GM04503 (cell line): ENCODE measurements at places on chromosomes 3 and 15.

DNA sequence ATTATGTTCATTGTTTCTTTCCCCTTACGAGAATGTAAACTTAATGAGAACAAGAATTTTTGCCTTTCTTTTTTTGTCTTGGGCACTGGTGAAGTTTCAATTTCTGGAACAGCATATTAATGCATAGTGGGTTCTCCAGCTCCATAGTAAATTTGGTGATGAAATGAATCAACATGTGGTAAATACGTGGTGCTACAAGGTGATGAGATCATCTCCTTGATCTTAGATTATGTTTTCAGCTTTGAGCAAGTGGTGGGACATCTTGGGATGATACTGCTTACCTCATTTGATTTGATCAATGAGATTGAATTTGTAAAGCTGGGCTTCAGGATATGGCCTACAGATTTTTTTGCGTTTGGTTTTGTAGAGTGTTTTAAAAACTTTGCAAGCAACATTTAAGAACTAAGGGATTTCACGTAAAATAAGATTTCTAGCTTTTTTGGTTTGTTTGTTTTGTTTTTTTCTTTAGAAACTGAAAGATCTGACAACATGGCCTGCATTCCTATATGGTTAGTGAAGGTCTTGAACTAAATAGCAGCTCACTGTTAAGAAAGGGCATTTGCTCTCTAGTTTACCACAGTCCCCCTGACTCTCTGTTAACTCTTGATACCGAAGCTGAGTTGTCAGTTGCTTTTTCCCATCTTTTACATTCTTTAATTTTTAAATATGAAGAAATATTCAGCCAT is 45.6 kb downstream of the FNDC3B start:
- DNase-seq: no peak

- peak; percentile 50 for DNase-seq
These were observed 35.4 kb upstream of the ATG7 start for GRCh38 chr3:11236588-11237461.

GRCh38 chr3:34141841-34142337 is 343.5 kb downstream of the PDCD6IP start:
- DNase-seq: no peak

GRCh38 chr15:91956026-91956723 is 102.7 kb downstream of the SLCO3A1 start:
- DNase-seq: peak; percentile 10

GRCh38 chr3:125512135-125512920 is 7.7 kb downstream of the SNX4 start:
- DNase-seq: no peak

DNA sequence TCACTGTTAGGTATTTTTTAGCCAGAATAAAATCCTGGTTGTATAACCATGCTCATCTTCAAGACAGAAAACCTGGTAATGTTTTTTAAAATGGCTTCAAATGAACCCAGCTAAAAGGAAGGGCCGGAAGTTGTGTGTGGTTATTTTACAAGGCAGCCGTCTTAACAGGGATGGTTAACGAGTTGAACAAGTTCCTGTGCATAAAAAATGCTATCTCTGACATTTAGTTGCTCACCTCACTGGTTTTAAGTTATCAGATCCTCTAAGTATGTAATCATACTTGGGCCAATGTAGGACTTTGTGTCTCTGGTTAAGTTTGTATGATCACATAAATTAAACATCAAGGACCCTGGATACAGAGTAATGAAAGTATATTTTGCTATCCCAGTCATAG is 2.1 kb downstream of the ATP11B start:
- DNase-seq: no peak

- no peak for DNase-seq
These were observed 2.5 kb downstream of the PDZRN3 start for GRCh38 chr3:73622091-73622805.

- DNase-seq: no peak
These were observed 1441.5 kb downstream of the OTOL1 start for GRCh38 chr3:162938083-162938482.

- DNase-seq: no peak
These were observed 25.4 kb downstream of the CYP19A1 start for GRCh38 chr15:51313074-51313393.

DNA sequence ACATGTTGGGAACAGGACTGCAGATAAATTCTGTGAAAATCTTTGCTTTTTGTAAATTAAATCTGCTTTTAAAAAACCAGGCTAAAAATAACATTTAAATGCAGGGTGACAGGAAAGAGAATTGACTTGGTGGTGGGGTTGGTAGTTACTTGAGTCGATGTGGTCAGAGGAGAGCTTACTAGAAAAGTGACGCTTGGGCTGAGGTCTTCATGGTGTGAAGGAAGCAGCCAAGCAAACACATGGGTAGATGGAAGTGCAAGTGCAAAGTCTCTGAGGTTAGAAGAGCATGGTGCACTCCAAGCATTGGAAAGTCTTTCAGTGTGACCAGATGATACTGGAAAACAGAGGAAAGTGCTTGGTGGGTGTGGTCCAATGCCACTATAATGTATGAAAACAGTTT is 86.4 kb upstream of the THBS1 start:
- no peak for DNase-seq

DNA sequence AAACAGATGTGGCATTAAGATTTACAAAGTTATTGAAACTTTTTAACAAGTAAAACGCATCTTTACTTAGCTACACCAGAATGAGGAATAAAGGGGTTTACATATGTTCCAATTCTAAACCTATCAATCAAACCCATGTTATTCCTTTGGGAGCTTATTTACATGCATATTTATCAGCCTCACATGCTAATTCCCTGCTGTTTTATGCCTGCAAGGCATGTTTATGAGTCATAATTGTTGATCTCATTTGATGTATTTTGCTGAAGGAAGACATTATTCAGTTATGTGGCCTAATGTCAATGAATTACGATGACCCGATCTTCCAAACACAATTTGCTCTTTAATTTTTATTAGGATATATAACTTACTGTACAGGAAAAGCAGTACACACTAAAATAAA is 272.9 kb downstream of the TBC1D5 start:
- DNase-seq: no peak

- no peak for DNase-seq
These were observed 4.3 kb upstream of the MYL3 start for GRCh38 chr3:46867550-46867898.

DNA sequence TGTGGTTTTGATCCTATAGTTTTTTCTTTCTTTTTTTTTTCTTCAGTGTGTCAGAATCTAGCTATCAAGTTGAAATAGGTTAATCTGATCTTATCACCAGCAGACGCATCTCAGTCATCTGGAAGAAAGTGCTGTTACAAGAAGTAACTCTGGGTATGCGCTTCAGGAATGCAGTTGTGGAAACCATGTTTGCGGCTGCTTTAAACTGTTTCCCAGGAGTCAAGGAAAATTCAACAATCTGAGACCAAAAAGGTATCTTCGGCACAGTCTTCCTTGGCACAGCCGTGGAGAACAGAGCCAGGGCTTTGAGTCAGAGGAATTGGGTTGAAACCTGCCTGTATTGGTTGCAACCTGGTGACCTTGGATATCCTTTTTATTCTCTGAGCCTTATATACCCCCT is 59.9 kb downstream of the CD47 start:
- DNase-seq: no peak

DNA sequence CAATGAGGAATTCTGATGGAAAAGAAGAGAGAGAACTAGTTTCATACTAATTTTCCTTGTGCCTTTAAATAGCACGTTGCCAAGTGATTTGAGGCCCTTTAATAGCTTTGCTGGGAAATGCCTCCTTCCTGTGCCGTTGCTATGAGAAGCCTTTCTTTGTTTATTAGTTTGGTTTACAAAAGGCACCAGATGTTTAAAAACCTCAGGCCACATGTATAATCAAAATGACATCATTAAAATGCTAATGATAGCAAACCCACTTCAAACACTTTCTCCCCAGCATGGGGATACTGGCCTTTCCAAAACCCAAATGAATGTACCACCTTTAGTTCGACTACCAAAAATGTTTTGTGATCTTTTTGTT is 50.0 kb upstream of the TBC1D23 start:
- peak; percentile 85 for DNase-seq

DNA sequence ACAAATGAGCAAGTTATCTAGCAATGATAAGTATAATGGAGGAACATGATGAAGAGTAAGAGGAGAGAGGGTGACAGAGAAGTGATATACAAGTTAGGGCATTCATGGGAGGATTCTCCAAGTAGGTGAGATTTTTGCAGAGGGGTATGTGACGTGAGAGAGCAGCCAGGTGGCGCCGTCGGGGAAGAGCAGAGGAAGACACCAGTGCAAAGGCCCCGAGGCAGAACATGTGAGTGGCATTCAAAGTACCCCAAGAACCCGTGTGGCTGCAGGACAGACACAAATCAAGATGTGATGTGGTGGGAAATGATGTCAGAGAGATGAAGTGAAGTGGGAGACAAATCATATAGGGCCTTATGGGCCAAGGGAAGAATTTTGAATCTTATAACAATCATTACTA is 81.8 kb upstream of the GRM7 start:
- no peak for DNase-seq

- DNase-seq: no peak
These were observed 6.7 kb downstream of the THUMPD3 start for GRCh38 chr3:9369508-9369907.

- DNase-seq: no peak
These were observed 264.0 kb upstream of the IL12A start for GRCh38 chr3:159724627-159725026.

- DNase-seq: peak; percentile 21
These were observed 59.6 kb downstream of the PRTG start for GRCh38 chr15:55683376-55683775.

- DNase-seq: no peak
These were observed 175.5 kb downstream of the ATG7 start for GRCh38 chr3:11447584-11448200.

DNA sequence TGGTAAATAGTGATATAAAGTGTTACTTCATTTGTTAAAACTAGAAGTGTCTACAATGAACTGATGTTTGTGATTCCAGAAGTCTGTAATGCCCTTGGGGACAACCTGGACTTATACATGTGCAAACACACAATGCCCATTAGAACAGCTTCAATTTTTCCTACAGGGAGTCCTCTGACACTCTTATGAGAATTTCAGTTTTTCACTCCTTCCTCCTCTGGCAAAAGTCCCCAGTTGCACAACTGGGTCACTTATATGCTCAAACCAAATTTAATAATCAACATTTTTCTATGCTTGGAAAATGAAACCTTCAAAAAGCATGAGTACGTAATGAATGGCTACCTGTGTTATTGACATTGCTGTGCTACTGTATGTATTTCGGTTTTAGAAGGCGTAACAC is at the start of gene OR5H15:
Gene OR5H15 (plus strand): TSS at position 301 of the 400 bp plus-strand sequence. CDS start 2,004 bp downstream, outside the sequence.
- DNase-seq: no peak

DNA sequence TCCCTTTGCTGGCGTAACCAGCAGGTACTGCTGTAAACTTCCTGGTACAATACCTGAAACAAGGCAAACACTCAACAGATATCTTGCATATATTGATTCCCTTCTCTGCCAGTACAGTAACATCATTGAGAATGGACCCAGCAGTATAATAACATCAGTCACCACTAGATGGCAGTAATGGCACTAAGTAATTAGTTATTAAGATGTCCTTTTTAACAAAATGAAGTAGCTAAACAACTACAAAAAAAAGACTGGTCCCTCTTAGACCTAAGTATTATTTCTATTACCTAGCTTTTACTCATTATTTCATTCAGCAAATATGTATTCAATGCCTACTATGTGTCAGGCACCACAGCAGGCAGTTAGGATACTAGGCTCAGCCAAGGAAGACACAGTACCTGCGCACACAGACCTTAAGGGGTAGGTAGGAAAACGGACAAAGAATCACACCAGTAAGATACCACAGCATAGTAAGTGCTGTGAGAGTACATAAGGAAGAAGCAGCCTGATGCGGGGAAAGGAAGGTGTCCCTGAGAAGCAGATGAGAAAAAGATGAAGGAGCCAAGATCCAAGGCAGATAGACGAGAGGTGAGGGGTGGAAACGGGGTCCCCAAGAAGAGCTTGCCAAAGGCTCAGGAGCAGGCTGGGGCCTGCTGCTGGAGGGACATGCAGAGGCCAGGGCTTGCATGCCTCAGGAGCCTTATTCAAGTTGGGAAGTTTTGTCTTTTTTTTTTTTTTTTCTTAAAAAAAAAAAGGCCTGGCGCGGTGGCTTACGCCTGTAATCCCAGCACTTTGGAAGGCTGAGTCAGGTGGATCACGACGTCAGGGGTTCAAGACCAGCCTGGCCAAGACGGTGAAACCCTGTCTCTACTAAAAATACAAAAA is 102.7 kb upstream of the CHD2 start:
- no peak for DNase-seq

DNA sequence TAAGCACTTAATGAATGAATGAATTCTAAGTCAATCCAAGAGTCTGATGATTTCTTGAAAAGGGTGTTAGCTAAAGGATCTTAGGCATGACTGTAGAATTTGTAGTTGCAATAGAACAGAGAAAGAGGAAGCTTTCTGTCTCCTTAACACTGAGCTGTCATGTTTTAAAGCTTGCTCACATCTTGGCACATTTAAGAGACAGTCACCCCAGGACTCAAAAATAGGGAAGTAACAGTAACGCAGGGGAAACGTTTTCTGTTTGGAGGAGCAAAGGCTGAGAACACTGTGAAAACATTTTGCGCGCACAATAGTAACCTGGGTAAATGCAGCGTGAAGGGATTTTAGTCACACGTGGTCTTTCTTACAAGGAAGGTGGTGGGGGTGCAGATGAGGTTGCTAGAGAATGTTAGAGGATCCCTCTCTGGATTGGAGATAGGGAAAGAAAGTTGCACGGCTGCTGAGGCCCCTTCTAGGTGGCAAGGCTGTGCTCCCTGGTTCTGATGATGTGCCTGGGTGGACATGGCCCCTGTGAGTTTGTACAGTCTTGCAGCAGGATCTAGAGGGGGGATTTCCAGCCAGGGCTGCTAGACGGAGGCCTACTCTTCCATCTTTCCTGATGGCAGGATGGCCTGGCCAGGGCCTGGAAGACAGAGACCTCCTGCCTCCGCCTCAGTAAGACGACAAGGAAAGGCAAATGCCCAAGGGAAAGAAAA is 12.0 kb downstream of the STARD5 start:
- DNase-seq: peak; percentile 44

GRCh38 chr3:58441514-58442450 is 8.2 kb upstream of the PDHB start:
- DNase-seq: no peak

DNA sequence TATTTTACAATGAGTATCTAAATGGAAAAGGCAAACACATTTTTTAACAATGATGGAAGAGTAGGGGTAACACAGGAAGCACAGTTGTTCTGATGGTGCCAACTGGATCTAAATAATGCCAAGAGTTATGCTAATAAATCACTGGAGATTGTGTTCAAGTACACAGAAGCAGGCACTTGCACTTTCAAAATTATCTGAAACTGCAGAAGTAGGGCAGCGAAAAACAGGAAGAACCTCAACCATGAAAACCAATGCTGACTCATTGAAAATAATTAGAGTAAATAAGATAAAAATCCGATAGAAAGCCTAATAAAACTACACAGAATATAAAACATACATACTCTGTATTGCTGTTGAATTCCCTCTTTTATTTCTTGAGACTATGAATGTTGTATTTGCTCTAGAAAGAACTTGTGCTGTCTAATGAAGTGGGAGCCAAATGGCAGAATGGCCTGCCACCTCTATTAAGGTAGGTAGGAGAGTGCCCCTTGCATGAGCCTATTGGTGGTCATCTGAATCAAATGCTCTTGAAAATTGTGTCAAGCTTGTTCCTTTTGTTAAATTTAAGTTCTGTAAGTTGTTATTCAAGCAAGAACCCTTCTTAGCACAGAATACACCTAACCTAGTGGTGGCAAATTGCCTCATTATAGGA is 93.7 kb downstream of the ABI3BP start:
- no peak for DNase-seq

- no peak for DNase-seq
These were observed 1.7 kb downstream of the KLHL25 start for GRCh38 chr15:85792912-85793590.

GRCh38 chr3:179882292-179882691 is 154.4 kb downstream of the PEX5L start:
- DNase-seq: no peak
